ENCODE measurements at places on chromosomes 4 and X.

DNA sequence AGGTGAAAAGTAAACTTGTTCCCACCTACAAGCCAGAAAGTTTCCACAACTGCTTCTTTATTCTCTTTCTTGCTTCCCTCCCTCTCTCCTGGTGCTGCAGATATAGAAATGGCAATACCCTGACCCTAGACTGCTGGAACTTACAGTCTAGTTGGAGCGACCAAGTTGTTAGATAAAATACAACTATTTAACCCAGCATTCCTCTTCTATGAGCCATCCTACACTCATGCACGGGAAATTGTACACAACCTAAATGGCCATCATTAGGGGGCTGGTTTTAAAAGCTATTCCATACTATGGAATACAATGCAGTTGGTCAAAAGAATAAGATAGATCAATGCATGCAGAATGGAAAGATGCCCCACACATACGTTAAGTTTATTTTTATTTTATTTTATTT, 41.1 kb downstream of the PJA1 start:
- no peak for DNase-seq

- no peak for DNase-seq
These were observed 200.8 kb downstream of the CEP135 start for GRCh38 chr4:56149591-56149990.

DNA sequence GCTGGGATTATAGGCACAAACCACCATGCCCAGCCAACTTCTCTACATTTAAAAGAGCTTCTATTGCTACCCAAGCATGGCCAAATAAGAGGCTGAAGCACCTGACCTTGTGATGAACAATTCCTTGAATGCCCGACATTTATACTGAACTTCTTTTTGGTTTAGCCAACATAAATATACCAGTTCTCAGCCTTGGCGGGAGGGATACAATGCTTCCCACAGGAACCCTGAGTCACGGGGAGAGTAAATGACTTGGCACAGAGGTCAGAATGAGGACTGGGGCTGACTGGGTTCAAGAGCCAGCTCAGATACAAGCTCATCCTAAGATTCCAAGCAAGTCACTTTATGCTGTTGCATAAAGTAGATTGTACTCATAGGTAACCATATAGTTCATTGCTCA, 6.1 kb downstream of the HOPX start:
- DNase-seq, result no peak

GRCh38 chr4:85402371-85402770, 72.6 kb upstream of the ARHGAP24 start:
- DNase-seq, result no peak

DNA sequence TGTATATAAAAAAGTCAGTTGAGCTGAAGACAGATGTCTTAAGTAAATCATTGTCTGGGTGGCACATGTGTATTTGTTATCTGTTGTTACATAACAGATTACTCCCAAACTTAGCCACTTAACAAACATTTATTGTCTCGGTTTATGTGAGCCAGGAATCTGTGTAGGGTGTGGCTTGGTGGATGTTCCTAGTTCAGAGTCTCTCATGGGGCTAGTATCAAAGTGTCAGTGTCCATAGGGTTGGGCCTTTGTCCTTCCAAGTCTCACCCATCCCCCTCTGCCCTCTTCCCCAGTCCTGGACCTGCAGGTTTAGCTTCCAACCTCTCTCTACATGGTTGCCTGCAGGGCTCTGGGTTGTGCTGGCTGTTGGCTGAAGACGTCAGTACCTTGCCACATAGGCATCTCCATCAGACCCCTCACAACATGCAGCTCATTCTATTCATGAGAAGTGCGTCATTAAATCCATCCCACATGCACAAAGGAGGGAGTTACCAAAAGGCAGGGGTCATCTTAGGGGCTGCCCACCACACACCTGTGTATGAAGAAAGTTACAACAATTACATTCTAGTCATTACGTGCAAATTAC, 127.5 kb downstream of the HS3ST1 start:
- no peak for DNase-seq

DNA sequence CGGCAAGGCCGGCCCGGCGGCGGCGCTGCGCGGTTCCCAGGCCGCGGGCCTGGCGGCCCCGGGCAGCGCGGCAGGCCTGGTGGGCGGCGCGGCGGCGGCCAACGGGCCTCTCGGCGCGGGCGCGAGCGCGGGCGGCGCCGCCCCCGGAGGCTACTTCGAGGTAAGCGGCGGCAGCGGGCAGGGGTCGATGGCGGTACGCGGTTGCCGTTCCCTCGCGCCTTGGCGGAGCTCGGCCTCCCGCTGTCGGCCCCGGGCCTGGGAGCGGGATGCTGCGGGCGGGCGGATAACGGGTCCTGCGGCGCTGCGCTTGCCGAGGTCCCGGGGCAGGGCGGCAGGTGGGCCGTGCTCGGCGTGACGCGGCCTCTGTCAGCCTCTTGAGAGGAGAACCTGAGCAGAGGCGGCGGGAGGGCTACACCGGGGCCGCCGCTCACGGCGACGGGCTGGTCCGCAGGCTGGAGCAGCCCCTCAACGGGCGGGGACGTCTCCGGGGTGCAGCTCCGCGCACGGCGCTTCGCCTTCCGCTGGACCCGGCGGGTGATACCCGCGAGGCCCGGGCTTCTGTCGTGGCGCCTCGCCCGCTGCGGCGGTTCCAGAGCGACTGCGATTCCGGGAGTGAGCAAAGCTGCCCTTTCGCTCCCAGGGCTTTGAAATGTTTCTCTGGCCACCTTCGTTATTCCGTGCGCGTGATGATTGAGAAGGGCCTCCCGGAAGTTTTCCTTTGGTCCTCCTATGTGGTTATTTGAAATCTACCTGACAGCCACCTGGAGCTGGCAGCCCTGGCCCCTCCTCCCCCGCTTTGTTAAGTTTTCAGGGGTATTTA, 774 bp downstream of the FAM193A start:
- DNase-seq, result peak; percentile 75

DNA sequence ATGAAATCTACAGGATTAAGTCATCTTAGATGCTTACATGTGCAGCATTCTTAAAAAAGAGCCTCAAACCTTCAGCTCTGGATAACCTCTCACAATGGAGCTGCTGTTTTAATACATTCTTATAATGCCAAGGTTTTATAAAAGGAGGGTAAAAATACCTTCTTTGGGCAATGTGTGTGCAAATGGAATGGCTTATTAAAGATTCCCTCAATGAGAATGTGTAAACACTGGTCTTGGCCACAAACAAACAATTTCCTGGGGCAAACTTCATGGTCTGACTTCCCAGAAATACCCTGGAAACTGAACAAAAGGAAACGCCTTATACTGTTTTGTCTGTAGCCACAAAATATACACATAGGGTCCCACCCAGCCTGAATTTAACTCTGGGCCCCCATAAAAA, 148.6 kb upstream of the INTU start:
- DNase-seq, result no peak

- no peak for DNase-seq
These were observed 94.1 kb downstream of the BCOR start for GRCh38 chrX:40003428-40004245.

- DNase-seq, result no peak
These were observed 103.4 kb downstream of the DDIT4L start for GRCh38 chr4:100086766-100087431.

DNA sequence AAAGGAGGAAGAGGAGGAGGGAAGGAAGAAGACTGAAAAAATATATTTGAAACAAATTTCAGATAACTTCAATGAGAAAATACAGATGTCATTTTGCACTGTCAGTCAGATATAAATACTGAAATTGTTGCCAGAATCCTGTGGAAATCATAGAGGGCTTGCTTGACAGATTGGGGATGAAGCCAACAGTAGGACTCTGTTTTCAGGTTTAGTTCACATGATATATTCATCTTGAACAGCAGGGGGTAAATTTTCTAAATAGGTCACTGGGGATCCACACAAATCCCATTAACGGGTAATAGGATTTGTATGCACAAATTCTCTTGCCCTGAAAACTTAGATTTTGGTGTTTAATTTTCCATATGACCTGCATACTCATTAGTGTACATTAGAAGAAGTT, 103.3 kb upstream of the PCDH18 start:
- no peak for DNase-seq

DNA sequence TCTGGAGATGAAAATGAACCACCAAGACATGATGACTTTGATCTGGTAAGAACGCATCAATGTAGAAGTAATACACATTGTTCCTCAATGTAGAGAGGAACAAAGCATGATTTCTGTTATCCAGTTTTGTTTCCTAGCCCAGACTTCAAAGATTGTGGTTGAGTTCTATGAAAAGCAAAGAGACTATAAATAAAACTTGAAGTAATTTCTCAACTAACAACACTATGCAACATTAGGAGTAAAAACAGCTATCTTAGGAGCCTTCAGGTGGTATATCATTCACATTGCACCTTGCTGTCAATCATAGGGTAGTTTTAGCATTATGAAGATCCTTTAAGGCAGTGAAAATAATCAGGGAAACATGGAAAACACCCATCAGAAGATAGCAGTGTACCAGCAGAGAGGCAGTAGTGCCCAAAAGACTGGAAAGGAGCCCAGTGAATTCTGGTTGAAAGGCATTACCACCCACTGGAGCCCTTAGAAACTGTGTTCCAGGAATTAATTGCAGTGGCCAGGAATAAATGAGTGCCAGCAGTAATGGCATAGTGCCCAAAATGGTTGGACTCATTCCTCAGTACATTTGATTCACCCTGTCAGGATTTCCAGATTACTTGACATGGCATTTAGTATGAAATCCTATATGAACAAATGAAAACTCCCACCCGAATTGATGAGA, 300.7 kb upstream of the CXXC4 start:
- DNase-seq, result no peak

DNA sequence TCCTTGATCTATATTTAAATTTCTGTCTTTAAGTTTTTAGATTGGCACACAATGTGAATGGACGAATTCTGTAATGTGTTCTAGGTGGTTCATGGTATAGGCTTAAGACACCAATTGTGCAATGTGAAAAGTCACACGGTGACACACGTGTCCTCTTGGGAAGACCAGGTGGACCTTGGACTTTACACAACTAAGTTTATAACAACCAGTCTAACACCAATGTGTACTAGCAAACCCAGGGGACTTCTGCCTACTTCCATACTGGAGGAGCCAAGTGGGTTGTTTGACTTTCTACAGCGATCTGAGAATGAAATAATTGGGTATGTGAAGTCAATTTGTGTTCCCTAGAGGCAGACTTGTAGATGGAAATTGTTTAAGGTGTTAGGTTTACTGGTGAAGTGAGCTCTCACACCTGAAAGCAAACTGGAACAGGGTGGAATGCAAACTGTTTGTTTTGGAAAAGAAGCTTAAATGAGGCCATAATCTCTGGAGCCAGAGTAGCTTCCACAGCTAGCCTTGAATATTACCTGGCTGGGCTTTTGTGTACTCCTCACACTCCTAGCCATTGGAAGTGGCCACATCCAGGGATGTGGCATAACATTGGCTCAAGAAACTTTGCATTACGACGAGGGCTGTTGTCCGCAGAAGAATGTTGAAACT, 45.9 kb upstream of the WDR1 start:
- DNase-seq, result no peak

GRCh38 chr4:6641971-6642320, 1.5 kb downstream of the MRFAP1 start:
- DNase-seq, result no peak

GRCh38 chr4:687048-687970, 1.6 kb downstream of the SLC49A3 start:
- no peak for DNase-seq

DNA sequence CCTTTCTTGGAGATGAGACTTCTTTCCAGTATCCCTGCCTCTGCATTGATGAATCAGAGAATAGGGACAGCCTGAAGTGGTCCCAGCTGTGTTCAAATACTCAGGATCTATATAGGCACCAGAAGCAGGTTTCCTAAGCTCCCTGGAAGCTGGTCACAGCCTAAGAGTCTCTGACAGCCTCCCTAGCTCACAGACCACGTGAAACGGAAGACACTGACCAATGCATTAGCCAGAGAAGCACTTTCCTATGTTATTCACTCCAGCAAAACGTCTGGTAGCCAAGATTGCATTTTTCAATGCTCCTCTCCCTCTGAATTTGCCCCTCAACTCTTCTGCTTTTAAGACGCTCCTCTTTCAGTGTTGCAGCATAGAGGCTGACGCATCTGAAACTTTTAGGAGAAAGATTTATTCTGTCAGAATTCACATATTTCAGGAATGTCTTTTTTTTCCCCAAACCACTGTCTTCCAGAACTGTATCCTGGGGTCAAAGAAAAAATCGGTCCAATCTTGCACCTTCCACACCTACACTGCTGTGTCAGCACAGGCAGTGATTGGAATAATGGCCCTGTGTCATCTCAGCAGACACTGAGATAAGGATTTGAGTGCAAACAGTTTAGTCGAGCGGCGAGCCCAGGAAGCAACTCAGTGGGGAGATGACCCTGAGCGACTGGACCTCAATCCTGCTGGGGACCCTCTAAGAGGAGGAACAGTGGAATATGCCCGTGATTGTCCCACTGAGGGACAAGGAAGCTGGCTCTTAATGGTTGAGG, 109.4 kb downstream of the SMIM20 start:
- no peak for DNase-seq

- no peak for DNase-seq
These were observed 483.6 kb downstream of the BCOR start for GRCh38 chrX:39613997-39614679.

GRCh38 chr4:86007042-86007441, 352.8 kb downstream of the MAPK10 start:
- no peak for DNase-seq

GRCh38 chrX:85017721-85018120, 14.0 kb downstream of the APOOL start:
- DNase-seq, result no peak

DNA sequence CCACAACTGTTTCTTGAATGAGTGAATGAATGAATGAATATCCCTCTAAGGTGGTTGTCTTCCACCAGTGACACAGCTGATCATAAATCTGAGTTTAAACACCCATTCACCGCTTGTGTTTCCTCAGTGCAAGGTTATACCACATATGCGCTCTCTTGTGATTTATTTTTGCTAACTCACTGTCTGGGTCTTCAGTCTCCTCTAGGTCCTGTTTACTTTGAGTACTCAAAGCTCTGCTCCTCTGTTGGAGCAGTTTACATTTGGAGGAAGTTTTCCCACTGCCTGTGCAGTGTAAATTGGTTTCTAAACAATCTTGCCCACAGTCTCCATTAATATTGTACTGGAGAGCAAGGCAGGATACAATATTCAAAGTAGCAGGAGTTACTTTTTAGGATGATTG, 212.6 kb upstream of the JADE1 start:
- DNase-seq, result no peak

- peak; percentile 78 for DNase-seq
These were observed 51.5 kb upstream of the TRIM2 start for GRCh38 chr4:153152501-153153338.

DNA sequence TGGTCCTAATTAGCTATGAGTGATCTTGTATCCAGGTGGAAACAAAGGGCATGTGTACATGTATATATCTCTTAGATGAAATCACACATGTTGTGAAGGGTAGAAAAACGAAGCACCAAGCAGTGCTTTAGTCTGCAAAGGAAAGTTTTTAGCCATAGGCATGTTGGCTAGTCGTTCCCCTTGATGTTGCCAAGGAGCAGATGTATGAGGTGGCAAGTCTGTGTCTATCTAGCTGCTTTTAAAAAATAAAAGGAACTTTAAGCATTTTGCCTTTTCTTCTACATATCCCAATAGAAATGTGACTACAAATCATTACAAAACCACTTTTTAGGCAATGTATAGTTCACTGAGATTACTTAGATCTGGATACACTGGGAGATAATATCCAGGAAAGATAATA, 63.1 kb downstream of the NSUN7 start:
- DNase-seq, result no peak

GRCh38 chr4:7255488-7255881, 63.1 kb downstream of the SORCS2 start:
- peak; percentile 74 for DNase-seq

GRCh38 chr4:54902271-54902670, 223.1 kb downstream of the KDR start:
- no peak for DNase-seq
